Left cardiac atrium (tissue), 4 donors: ENCODE measurements at places on chromosomes 1 and 21. TPM values are rescaled to one million over a fixed set of nuclear protein-coding genes. Genes with fewer than 3 reads are reported as not detected.

The CD48 gene
- total RNA-seq, result 1.9 TPM

The IFI16 gene
- total RNA-seq, result 67.7 TPM

The OR2L13 gene
- total RNA-seq, result not detected

The STYXL2 gene
- 87.4 TPM for total RNA-seq

The HMCN1 gene
- total RNA-seq, result 10.4 TPM

The THEM5 gene
- total RNA-seq, result not detected

The SHE gene
- 13.5 TPM for total RNA-seq

The FAM43B gene
- 3.3 TPM for total RNA-seq

The PTPRU gene
- 18.2 TPM for total RNA-seq
